ENCODE measurements at places on chromosomes 3 and 15. TPM values are rescaled to one million over a fixed set of nuclear protein-coding genes. Genes with fewer than 3 reads are reported as not detected.

DNA sequence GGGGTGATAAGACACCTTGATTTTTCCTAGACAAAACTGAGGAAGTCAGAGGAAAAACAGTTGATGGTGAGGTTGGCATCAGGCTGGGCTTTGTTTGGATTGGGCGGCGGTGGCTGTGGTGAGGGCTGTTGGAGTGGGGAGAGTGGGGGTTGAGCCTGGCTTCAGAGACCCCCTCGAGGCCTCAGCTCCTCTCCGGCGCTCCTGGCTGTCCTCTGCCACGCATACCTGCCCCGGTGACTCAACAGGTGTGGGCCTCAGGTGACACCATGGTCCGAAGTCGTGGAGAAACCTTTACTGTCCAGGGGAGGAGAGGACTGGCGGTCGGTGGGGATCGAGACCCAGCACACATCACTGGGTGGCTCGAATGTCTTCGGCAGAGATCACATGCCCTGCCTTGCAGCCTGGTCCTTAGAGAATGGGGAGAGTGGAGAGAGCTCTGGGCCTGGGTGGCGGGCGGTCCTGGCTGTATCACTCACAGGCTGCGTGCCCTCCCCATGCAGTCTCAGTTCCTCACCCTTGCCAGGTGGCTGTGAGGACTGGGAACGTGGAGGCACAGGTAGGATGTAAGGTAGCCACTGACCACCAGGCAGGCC lies 2.6 kb downstream of the APBA2 start:
- peak; percentile 72 for DNase-seq
- H3K27me3 ChIP-seq, result no peaks in the 10 kb centered on the region
- no peak overlapping the region for H3K4me3 ChIP-seq
- H3K4me1 ChIP-seq, result peaks cover 49% of the 10 kb centered on the region
- no peaks in the 10 kb centered on the region for H3K36me3 ChIP-seq

The EPM2AIP1 gene
- total RNA-seq, result 20.5 TPM

DNA sequence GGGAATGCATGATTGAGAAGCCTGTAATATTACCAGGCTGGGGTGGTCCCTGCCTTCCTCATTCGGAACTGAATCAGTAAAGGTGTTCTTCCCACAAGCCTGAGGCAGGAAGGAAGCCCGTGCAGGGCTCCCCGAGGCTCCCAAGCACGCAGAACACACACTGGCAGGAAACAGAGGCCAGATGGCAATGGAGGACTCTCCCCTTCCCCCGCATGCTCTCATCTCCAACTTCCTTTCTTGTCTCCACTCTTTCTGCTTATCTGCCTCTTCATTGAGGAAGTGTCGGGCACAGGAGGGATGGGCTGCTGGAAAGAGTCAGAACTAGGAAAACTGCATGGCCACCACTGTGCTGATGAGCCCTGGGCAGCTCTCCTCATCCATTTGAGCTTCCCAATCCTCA lies 123.5 kb downstream of the NUP210 start:
- H3K27ac ChIP-seq, result no peak overlapping the region
- H3K36me3 ChIP-seq, result no peaks in the 10 kb centered on the region
- no peak overlapping the region for H3K4me3 ChIP-seq

DNA sequence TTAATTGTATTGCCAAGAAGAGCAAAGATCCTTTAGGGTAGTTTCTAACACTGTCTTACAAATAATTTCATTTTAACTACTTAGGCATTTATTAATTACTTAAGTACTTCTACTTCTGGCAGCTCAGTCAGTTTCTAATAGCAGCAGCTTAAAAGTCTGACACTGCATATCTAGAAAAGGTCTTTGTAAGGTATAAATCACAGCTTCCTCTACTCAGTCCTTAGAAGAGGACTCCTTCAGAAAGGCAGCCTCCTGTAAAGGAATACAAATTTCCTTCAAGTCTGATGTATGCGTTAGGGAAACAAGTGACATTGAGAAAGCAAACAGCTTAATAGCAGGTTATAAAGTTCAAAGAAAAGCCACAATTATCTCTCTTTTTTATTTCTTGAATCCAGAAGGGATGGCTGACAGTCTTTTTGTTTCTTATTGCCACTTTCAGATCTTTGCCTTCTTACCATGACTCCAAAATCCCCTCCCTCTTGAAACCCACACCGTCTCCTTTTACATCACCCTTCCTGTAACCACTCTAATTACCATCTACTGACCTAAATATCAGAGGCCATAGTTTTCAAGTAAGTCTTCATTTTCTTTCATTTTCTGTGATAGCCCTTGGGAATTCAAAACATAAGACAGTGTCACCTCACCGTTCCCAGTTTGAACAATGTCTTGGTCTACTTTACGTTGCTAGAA lies 109.5 kb downstream of the CGGBP1 start:
- no peaks in the 10 kb centered on the region for H3K36me3 ChIP-seq
- no peaks in the 10 kb centered on the region for H3K4me1 ChIP-seq
- no peak overlapping the region for H3K27ac ChIP-seq
- H3K4me3 ChIP-seq, result no peak overlapping the region
- no peak for DNase-seq

- H3K27ac ChIP-seq, result no peak overlapping the region
- H3K4me3 ChIP-seq, result no peak overlapping the region
- no peaks in the 10 kb centered on the region for H3K36me3 ChIP-seq
- DNase-seq, result no peak
- H3K27me3 ChIP-seq, result peaks cover 1% of the 10 kb centered on the region
Observed at GRCh38 chr3:108021533-108021932, 69.3 kb downstream of the CD47 start.

All from chondrocyte (in vitro differentiated cells).